NCI-H524 treated with DMSO at 0.1 percent for 48 hours (cell line): ENCODE measurements at places on chromosomes 4 and X.

DNA sequence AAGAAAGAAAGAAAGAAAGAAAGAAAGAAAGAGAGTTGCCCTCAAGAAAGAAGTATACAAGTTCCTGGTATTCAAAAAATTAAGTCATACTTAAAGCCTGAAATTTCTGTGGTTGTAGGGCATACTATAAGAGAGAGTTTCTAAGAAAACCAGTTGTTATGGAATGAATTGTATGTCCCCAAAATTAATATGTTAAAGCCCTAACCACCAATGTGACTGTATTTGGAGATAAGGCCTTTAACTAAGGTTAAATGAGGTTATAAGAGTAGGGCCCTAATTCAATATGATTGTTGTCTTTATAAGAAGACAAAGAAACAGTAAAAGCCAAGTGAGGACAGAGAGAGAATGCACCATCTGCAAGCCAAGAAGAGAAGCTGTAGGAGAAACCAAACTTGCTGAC is 521.1 kb downstream of the CCSER1 start:
- DNase-seq = no peak

DNA sequence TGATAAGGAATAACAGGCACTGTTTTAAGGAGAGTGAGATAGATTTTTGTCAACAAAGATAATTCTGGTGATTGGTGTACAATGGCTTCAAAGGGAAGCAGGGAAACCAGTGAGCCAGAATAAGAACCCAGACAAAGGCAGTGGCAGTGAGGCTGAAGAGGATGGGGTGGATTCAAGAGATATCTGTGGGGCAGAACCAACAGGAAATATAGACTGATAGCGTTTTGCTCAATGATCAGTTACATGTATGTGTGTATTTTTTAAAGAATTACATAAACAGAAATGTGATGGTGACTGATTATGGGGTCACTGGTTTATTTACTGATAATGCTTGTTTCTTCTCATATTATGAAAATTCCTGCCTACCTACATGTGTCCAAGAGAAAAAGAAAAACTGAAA is 66.4 kb downstream of the AMMECR1 start:
- no peak for DNase-seq

GRCh38 chrX:134613396-134613795 is 44.9 kb downstream of the PLAC1 start:
- no peak for DNase-seq

DNA sequence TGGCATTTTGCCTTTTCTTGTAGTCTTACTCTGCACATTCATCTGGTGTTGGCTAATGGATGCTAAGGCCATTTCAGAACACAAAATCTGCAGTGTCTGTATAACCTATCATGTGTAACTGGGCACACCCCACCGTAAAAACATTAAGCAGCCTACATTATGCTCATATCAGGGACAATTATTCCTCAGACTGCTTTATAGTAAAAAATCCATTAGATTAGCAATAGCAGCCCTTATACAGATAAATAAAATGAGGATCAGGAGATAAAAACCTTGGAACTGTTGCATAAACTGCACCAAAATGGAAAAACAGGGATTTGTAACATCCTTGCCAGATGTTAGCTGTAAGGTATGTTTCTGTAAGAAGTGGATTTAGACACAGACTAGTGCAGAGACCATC is 288.8 kb downstream of the HS3ST1 start:
- no peak for DNase-seq

- DNase-seq = no peak
Observed at GRCh38 chrX:36581030-36581429, 427.1 kb upstream of the FAM47C start.

DNA sequence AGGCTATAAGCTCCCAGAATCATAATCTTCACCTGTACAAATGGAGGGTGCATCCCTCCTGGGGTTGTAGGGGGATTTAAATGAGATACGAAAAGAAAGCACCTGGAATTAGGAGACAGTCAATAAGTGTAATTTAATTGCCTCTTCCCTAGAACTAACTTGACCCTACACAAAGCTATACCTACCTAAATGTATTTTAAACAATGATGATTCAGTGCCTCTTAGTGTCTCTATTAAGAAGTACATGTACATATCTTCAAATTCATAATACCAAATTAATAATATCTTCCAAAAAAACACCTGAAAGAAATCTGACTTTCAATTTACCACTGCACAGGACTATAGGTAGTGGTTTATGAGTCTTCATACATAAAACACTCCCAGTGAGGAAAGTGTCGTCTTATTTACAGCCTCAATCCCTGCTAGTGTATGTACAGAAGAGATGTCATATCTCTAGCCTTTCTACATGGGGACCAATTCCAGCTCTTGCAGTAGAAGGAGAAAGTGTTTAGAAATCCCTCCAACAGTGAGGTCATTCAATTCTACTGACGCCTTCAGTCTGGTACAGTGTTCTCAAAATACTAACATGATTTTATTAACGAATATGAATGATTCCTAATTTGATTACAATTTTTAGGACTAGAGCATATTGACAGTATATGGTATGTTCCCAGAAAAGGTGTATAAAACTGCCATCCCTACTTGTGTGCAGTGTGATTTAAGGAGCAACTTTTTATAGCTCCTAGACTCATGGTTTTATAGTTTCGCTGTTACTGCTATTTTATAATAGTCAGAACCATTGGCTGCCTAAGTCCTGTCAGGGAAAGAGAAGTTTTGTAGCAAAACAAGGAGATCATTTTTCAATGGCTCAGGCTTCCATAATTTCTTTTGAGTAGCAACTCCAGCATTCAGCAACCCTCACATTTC is 282.7 kb downstream of the UNC5C start:
- DNase-seq = no peak

DNA sequence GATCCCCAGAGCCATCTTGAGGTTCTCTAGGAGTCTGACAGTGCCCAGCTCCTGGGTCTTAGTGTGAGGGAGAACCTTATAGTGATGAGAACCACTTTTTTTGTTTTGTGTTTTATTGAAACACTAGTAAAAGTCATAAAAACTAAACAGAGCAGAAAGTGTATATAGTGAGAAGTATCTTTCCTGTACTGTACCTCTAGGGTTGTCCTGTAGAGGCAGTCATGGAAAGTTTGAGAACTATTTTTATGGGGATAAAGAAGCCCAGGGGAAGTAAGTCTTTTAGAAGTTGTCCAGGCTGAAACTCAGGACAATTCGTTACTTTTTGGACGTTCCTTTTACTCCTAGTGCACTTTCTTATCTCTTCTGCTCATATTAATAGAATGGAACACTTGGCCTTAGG is 40.9 kb downstream of the ADH5 start:
- no peak for DNase-seq

DNA sequence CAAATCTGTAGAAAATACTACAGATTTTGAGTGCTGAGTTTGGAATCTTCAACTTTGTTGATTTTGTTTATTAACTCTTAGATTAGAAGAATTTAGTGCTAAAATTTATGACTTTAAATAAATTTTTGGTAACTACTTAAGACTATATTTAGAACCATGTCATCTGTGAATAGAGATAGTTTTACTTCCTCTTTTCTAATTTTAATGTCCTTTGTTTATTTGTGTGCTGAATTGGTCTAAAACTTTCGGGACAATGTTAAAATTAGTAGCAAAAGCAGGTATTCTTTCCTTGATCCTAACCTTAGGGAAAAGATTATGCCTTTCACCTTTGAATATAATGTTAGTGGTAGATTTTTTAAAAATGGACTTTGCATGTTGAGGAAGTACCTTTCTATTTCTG is 119.7 kb upstream of the CXorf51A start:
- DNase-seq = no peak

- DNase-seq = no peak
Observed at GRCh38 chrX:40849906-40850823, 114.8 kb upstream of the MED14 start.

GRCh38 chr4:61011051-61011450 is 189.1 kb upstream of the ADGRL3 start:
- no peak for DNase-seq

GRCh38 chr4:163175971-163176958 is 9.6 kb upstream of the NAF1 start:
- DNase-seq = no peak

DNA sequence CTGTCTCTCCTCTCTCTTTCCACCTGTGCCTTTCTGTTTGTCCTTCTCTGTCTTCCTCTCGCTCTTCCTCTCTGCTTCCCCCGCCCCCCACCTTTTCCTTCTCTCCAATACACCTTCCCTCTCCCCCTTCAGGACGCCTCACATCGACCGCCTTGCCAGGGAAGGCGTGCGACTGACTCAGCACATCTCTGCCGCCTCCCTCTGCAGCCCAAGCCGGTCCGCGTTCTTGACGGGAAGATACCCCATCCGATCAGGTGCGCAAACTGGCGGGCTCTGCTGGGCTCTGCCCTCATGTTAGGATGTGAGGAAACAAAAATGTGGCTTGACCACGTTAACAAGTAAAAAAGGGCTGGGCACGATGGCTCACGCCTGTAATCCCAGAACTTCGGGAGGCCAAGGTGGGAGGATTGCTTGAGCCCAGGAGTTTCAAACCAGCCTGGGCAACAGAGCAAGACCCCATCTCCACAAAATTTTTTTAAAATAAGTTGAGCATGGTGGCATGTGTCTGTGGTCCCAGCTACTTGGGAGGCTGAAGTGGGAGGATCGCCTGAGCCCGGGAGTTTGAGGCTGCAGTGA is 35.2 kb downstream of the ARSF start:
- DNase-seq = no peak

GRCh38 chr4:36241771-36242170 is 2.5 kb downstream of the ARAP2 start:
- no peak for DNase-seq

DNA sequence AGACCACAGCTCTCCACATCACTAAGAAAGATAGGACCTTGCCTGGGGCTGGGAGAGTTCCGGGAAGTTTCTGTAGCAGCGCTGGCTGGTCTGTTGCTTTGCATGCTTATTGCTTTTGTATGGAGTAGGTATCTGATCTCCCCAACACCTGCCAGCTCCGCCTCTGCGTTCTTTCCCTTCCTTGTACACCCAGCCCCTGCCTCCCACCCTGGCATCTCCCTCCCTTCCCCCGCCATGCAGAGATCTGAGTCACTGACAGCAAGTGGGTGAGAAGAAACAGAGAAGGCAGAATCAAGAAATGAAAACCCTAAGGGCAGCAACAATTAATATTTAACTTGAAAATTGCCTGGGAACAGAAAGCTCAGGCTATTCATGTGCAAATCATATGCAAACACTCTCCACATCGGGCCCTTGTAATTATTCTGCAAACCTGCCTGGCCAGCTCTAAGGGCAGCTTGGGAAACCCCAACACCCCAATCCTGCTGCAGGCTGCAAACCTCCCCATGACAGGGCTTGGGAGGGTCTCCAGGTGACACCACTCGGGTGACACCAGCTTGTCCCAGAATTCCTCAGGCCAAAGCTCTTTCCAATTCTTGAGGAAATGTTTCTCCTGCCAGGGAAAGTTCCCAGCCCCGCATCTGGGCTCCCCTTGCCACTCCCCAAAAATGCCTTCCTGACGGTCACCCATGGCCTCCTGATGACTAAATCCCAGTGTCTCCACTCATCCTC is 257.2 kb downstream of the FBXW7 start:
- DNase-seq = no peak

- DNase-seq = no peak
Observed at GRCh38 chr4:109864134-109864533, 16.2 kb downstream of the LRIT3 start.

DNA sequence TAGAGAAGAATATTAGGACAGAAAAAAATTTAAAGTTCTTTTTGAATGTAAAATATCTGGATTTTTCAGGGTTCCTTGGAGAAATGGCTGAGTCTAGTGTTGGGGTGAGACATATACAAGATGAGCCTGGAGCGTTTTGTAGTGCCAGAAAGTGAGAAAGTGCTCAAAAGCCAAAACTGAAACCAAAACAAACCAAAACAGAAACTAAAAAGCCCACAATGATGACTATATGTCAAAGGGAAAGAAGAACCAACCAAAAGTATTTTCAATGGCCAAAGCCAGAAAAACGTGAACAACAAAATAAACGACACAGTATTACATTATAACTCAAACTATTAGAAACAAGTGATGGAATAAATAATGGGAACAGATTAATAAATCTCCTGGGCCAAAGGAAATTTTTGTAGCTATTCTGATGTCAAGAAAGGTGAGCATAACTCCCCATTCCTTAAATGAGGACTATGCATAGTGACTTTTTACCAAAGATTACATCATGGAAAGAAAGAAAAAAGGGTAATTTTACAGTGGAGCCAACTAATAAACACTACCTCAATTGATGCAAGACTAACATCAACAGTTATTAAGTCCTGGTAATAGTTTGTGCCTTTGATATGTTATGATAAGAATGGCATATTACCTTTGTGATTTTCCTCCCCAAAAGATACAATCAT is 1137.6 kb downstream of the C4orf33 start:
- no peak for DNase-seq

- DNase-seq = no peak
Observed at GRCh38 chr4:122746485-122746965, 14.0 kb downstream of the BBS12 start.

DNA sequence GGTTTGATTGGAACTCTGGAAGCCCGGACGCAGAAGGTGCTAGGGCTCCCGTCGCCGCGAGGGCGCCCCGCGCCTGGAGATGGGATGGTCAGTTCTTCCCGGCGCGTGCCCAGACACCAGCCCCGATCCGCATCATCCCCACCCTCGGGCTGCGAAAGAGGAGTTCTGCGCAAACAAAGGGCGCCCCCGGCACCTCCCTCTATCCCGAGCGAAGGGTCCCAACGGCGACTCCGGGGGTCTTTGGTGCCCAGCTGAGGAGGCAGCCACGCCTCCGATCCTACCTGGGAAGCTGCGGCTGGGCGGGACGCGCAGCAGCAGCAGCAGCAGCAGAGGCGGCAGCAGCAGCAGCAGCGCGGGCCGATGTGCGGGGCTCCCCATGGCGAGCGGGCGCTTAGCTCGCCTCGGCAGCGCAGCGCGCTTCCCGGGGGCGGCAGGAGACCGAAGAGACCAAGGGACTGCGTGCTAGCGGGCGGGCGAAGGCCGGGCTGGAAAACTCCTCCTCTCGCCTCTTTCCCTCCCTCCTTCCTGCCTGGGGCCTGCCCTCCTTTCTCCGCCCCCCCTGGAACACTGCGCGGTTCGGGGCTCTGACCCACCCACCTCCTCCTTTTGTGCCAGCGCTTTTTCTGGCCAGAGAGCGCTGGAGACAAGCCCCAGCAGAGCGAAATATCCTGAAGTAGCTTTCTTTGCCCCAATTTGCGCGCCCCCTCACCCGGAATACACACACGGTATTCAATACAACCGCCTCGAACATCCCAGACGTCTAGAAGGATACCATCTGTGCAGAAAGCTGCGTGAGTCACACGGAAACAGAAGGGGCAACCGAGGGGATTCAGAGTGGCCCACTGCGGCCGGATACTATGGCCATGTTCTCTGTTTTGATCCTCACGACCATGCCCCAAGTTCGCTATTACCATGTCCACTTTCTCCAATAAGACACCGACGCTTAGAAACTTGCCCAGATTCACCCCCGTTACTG is at the start of gene SRPX:
TSS of gene SRPX (minus strand) at position 457 of the 976 bp plus-strand sequence. CDS start at position 378, 79 bp downstream.
- no peak for DNase-seq

DNA sequence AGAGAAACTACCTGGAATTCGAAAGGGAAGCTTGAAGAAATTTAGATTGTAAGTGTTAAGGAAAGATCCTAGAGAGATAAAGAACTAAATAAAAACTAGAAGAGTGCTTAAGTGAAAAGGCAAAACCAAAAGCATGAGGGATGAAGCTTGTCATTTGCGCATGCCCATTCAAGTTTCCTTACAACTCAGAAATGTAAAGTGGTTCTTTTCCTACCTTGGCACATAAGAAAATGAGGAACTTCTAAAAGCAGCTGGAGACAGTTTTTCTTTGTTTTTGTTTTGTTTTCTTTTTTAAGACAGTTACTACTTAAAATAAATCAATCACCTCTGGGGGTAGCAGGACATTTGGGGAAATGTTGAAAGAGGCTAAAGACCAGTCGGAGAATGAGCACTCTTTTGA is 1304.4 kb upstream of the PCDH7 start:
- no peak for DNase-seq

- DNase-seq = no peak
Observed at GRCh38 chr4:27043200-27043599, 182.6 kb downstream of the STIM2 start.
